ENCODE measurements at places on chromosomes 2 and 18. TPM values are rescaled to one million over a fixed set of nuclear protein-coding genes. Genes with fewer than 3 reads are reported as not detected.

ASB18 gene
- not detected for total RNA-seq

MC5R gene
- not detected for total RNA-seq

GLI2 gene
- total RNA-seq: 5.1 TPM

RAB6C gene
- not detected for total RNA-seq

IWS1 gene
- 32.4 TPM for total RNA-seq

NDC80 gene
- 10.9 TPM for total RNA-seq

QPCT gene
- total RNA-seq: 37.4 TPM

AKAIN1 gene
- not detected for total RNA-seq

CTNNA2 gene
- not detected for total RNA-seq

ST8SIA3 gene
- total RNA-seq: not detected

POLE4 gene
- 20.6 TPM for total RNA-seq

ZNF521 gene
- total RNA-seq: 12.1 TPM

VWA3B gene
- total RNA-seq: not detected

CASP10 gene
- 5.1 TPM for total RNA-seq

SERPINB10 gene
- total RNA-seq: not detected

COLEC12 gene
- 25.9 TPM for total RNA-seq

PSTPIP2 gene
- total RNA-seq: 2.8 TPM

DAW1 gene
- total RNA-seq: under 0.01 TPM

TPO gene
- total RNA-seq: not detected

ARHGAP15 gene
- not detected for total RNA-seq

C18orf54 gene
- total RNA-seq: 2.8 TPM

EPG5 gene
- total RNA-seq: 77.7 TPM

WNT6 gene
- total RNA-seq: not detected

TOGARAM2 gene
- total RNA-seq: not detected

RGPD8 gene
- 16.8 TPM for total RNA-seq

Measured in GM23248 (cell line).